ENCODE measurements at places on chromosomes 3 and 15.

DNA sequence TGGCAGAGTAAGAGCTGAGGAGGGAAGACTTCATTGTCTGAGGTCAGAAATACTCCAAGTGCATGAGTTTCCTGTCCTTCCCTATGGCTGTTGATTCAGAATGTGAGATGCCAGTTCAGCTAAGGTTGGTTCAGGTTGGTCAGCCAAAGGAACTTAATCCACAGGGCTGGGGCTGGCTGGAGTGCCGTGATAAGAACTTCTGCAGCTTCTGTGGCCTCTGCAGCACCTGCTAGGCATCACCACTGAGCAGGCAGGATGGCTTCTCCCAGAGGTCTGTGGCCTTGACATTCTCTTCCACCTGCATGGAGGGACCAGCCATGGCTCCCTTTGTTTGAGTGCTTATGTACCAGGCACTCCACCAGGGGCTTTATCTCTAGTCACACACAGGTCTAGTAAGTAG, 109.5 kb upstream of the PLXNA1 start:
- no peak for DNase-seq

- DNase-seq, result peak; percentile 30
Observed at GRCh38 chr15:62344806-62345539, 179.9 kb upstream of the C2CD4B start.

DNA sequence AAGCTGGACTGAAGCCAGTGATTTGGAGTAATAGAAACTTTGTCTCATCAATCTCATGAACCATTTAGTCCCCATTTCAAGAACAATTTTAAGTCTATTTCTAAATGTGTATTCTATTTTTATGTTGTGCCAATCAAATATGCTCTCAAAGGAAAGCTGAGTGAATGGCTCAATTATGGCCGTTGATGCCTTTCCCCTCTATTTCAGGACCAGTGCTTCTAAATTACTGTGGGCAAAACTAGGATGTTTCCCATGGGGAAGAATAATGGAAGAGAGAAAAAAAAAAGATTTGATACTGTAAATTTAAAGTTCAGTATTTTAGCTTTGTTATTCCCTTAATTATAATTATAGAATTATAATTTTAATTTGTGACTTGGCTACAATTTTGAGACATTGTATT, 110.1 kb downstream of the CADM2 start:
- no peak for DNase-seq

DNA sequence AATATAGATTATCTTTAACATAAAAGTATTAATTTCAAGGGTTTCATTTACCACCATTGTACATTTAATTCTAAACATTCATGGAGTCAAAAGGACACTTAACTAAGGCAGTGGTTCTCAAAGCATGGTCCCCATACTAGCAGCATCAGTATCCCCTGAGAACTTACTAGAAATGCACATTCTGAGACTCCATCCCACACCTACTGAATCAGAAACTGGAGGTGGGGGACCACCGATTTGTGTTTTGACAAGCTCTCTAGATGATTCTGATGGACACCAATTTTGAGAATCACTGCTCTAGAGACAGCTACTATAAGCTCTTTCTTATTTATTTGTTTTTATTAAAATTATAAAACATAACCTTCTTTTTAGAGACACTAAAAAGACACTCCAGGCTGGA, 34.0 kb downstream of the SENP5 start:
- no peak for DNase-seq

DNA sequence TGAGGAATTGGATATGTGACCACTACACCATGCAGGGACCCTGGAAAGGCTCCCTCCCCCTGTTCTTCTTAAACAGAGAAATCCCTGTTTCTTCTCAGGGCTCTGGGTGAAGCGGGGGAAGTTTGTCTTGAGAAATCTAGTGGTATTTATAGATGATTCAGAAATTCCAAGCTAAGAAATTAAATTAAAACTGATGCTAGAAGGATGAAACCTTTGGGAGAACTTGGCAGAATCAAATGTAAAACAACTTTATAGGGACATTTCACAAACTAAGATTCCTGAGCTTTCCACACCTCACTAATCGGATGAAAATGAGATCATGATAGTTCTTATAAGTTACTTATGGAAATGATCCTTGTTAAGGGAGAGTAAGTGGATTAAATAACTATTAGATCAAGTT, 54.2 kb downstream of the FBXL2 start:
- DNase-seq, result no peak

GRCh38 chr3:193873426-193874201, 262.3 kb upstream of the HES1 start:
- DNase-seq, result no peak

DNA sequence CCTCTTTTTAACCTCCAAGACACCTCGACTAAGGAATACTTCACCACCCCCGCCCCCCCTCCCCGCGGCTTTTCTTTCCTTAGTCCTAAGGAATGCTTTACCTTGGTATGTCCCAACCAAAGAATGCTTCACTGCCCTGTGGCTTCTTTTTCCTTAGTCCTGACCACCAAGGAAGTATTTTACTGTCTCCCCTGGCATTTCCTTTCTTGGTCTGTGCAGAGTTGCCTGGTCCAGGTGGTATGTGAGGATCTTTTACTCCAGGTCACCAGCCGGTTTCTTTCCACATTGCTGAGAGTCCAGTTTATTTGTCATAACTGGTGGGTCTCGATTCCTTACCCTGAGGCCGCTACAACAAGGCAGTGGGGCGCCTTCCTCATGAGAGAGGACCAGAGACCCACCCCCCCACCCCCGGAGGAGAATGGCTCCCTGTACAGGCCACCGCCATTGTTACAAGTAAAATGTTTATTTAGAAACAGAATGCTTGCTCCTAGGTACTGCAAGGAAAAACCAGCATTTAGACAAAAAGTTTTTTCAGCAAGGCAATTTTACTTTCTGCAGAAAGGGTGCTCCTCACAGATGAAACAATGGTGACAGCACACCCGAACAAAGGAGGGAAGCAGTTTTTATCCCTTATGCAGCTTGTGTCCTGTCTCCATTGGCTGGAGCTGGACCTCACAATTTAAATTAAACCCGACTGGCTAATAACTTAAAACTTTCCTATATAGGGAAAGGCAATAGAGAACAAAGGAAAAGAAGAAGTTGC, 23.1 kb upstream of the MTHFS start:
- no peak for DNase-seq

DNA sequence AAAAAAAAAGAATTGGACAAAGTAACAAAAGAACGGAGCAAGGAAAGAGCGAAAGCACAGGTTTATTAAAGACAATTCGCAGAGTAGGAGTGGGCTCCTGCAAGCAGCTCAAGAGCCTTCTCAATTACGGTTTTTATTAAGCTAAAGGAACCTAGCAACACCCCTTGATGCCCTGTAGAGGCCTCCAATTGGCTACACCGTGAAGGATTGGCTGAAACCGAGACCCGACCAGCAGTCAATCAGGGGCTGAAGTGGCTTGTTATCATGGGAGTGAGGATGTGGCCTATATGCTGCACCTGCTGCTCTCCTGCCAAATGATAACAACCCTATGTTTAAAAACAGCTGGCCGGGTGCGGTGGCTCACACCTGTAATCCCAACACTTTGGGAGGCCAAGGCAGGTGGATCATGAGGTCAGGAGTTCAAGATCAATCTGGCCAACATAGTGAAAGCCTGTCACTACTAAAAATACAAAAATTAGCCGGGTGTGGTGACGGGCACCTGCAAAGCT, 20.4 kb upstream of the AP3B2 start:
- DNase-seq, result no peak

DNA sequence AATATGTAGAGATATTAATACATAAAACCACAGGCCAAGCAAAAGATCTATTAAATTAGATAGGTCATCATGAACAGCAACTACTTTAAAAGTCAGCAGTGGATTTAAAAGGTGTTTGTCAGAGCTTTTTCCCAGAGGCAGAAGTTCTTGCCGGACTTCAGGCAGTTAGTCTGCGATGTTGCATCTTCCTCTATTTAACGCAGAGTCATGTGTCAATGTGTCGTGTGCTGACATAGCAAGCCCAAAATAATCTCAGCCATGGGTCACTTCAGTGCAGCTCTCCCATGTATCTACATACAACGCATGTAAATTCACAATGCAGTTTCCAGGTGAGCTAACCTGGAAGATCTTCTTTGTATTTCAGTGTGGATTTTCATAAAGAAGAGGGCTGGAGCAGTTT, 8.0 kb upstream of the TMEM212 start:
- no peak for DNase-seq

- DNase-seq, result no peak
Observed at GRCh38 chr15:62572797-62573196, 407.7 kb upstream of the C2CD4B start.

- no peak for DNase-seq
Observed at GRCh38 chr3:121914081-121914998, 20.1 kb downstream of the SLC15A2 start.

- DNase-seq, result no peak
Observed at GRCh38 chr3:192229866-192230265, 497.5 kb downstream of the FGF12 start.

- DNase-seq, result no peak
Observed at GRCh38 chr15:69782809-69783208, 314.9 kb downstream of the TLE3 start.

- DNase-seq, result peak; percentile 60
Observed at GRCh38 chr15:32717426-32718226, at the start of gene GREM1. GREM1 (plus strand) TSS chr15:32718004; CDS start chr15:32730691, 12,687 bp downstream.

DNA sequence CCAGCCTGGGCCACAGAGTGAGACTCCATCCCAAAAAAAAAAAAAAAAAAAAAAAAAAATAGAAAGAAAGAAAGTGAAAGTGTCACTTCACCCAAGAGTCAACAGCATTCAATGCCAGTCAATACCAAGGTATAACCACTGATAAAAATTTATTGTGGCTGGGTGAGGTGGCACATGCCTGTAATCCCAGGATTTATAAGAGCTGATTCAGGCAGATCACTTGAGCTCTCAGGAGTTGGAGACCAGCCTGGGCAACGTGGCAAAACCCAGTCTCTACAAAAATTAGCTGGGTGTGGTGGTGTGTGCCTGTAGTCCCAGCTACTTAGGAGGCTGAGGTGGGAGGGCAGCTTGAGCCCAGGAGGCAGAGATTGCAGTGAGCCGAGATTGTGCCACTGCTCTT, 46.5 kb upstream of the PIK3CB start:
- no peak for DNase-seq

- DNase-seq, result no peak
Observed at GRCh38 chr15:89785064-89785773, 9.1 kb downstream of the MESP2 start.

DNA sequence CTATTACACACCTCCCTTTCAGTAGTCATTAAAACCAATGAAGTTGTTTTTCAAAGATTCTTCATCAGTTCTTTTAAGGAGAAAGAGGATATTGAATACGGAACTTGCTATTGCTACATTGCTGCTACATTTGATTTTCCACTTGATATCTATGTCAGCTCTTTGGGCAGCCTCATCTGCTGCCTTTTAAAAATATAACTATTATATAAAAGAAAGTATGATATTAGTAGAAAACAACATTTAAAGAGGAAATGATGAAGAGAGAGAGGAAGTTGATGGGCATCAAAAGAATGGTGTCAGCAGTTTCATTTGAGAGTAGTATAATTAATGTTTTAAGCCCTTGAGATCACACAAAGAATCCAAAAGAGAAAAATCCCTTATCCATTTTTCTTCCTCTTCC, 171.4 kb downstream of the NFKBIZ start:
- DNase-seq, result no peak

- no peak for DNase-seq
Observed at GRCh38 chr15:50046159-50046558, 72.9 kb downstream of the ATP8B4 start.

DNA sequence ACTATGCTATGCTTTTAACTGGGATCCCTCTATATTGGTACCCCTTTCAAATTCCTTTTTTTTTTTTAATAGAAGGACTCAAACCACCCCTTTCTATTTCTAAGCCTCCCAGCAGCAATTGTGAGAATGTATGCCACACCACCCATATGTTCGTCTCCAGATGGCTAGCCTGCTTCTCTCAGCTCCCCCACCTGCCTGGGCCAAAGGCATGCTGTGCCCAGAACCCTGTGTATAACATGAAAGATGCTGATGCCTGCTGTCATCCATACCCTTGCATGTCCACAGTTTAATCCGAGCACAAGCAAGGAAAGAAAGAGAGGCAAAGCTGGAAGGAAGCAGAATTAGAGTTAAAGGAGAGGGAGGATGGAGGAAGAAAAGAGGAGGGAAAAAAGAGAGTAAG, 159.5 kb upstream of the CNTN6 start:
- no peak for DNase-seq
